ENCODE measurements at places on chromosomes 7 and 10.

GRCh38 chr7:157817944-157818700 is 481.3 kb downstream of the DNAJB6 start:
- DNase-seq, result no peak

GRCh38 chr7:112908086-112908485 is 117.9 kb upstream of the TMEM168 start:
- DNase-seq, result no peak

DNA sequence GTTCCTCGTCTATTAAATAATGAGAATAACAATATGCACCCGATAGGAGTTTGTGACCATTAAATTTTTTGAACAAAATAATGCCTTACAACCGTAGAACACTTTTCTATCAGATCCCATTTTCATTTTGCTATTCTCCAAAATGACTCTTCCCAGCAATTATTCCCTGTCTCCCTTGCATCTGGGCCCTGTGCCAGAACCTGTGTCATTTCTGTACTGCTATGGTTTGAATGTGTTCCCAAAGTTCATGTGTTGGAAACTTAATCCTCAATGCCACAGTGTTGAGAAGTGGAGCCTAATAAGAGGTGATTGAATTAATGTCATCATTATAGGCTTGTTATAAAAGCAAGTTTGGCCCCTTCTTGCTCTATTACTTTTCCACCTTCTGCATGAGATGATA is 33.2 kb upstream of the SMNDC1 start:
- DNase-seq, result no peak

DNA sequence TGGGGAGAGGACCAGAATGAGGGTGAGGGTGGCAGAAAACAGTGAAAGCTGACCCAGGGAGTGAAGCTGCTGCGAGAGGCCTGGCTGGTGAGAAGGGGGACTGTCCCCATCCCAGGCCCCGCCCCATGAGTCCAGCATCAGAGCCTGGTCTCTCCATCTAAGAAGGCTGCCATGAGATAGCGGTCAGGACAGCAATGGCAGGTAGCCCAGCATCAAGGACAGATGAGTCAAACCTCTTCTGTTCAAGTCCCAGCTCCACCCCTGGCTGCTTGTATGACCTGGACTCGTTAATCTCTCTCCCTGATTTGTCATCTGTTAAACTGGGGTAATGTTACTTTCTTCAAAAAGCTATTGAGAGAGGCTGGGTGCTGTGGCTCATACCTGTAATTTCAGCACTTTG is 22.2 kb downstream of the GPNMB start:
- DNase-seq, result no peak

DNA sequence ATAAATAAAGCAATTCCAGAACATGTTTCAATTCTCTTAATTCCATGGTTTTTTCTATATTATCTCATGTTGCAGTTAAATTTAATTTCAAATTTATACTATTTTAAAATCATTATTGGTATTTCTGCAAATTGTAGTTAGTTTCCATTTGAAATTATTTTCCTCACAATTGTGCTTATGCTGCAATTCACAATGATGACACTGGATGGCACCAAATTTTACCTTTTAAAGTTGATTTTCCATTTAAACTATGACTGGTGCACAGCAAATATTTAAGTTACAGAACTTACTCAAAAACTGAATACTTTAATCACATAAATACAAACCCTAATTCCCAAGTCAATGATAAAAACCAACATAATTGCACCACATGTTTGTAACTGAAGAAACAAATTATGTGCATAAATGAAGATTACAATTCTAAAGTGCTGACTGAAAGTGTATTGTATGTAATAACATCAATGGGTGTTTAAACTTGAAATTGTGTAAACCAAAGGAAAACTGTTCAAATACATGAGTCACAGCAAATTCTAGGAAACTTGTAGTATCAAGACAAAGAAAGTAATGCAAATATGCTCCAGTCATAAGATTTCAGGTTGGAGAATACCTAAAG is 75.3 kb upstream of the AASS start:
- DNase-seq, result no peak

DNA sequence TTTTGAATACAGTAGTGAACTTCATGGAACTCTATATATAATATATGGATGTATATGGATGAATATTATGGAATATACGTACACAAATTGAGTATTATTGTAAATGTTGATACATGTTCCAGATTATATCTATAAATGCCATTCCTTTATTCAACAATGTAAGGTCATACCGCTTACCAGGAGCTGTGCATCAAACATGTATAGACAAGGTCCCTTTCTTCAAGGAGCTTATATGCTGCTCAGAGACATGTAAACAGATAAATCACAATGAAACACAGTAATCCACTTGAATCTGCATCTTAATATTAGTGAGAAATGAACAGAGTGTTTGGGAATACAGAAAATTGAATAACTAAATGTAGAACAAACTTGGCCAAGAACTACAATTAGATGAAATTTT is 898 bp upstream of the SEM1 start:
- no peak for DNase-seq

DNA sequence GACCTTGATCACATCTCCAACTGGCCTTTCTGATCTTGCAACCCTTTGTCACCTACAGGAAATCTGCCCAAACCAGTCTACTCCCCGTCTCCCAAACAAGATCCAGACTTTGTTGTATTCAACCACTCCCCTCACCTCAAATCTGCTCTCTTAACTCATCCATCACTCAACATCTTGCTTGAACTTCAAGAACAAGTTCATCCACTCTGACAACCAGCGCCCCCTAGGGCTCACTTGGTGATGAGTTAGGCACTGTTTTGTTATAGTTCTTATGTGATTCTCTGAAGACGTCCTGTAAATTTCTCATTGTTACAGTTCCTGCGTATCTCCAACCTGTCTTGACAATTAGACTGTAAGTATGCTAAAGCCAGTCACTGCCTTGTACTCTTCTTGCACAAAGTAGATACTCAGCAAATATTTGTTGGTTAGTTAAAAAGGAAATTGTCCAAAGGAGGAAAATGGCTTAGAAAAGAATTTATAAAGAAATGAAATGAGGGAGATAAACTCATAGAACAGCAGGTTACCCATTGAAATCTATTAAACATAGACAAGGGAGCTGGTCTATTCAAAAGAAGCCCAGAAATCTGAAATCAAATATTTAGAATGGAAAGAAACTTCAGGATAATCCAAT is 5.3 kb downstream of the FRMD4A start:
- peak; percentile 48 for DNase-seq

DNA sequence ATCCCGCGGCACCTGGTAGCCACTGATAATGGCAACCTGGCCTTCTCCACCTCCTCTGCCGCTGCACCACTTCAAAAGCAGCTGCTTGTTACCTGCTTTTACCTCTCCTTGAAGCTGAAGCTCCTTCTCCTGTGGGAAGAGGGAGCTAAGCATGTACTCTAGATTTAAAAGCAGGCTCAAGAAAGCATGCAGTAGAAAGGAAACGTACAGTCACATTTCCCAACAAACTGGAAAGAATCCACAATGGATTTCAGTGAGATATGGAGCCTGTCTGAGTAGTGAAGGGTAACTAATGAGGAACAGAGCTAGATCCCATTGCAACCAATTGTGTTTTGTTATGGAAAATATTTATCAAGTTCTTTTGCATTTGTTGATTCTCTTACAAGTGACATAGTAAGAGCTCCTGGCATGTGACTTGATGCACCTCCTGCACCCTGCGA is 457.4 kb upstream of the GALNT17 start:
- no peak for DNase-seq

GRCh38 chr7:127967281-127967680 is 64.0 kb downstream of the LRRC4 start:
- no peak for DNase-seq

GRCh38 chr7:140330128-140330527 is 68.2 kb downstream of the SLC37A3 start:
- DNase-seq, result no peak

- no peak for DNase-seq
Measured at GRCh38 chr10:95363303-95363912, 72.6 kb upstream of the PDLIM1 start.

GRCh38 chr7:95621404-95621803 is 25.1 kb upstream of the PDK4 start:
- no peak for DNase-seq

Measured in stimulated activated CD8-positive, alpha-beta memory T cell treated with anti-CD3 and anti-CD28 coated beads, Interleukin-2, amount 100 ng/mL, for 48 hours (primary cell).